Ascending aorta (tissue), 2 donors: ENCODE measurements at places on chromosomes 1 and 21.

GRCh38 chr1:17281775-17282181 is 26.2 kb upstream of the PADI4 start:
- no peak for DNase-seq

DNA sequence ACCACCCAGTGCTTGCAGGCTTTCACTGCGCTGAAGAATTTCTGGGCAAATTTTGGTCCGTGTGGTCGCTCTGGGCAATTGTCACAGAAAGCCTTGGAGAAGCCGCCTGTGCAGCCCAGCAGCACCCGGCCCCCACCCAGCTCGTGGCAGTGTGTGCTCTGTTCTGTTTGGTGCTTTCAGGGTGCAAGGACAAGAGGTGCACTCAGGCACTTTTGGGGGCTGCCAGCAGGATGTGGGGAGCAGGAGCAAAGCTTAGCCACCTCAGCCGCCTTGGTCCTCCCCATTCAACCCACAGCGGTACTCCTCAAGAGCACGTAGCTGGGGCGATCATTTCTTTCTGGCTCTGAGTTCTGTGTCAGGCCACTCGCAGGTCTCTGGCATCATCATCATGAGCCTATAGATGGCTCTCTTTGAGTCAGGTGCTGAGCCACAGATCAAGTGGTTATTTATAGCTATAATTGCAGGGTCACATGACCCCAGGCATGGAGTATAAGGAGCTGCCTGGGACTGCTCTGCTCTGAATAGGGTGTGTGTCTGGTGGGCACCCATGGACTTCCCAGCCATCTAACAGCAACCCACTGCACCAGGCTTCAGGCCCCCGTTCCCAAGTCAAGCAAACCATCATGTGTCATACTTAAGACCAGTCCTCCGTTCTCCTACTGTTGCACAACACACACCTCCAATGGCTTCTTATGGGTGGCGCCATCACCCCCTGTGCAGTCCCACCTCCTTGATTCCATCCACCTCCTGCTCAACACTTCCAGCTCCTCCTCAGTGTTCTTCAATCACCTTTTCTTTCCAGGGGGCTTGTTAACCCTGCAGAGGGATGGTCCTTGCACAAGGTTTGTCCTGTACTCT is 18.1 kb upstream of the TENT5C start:
- no peak for DNase-seq

DNA sequence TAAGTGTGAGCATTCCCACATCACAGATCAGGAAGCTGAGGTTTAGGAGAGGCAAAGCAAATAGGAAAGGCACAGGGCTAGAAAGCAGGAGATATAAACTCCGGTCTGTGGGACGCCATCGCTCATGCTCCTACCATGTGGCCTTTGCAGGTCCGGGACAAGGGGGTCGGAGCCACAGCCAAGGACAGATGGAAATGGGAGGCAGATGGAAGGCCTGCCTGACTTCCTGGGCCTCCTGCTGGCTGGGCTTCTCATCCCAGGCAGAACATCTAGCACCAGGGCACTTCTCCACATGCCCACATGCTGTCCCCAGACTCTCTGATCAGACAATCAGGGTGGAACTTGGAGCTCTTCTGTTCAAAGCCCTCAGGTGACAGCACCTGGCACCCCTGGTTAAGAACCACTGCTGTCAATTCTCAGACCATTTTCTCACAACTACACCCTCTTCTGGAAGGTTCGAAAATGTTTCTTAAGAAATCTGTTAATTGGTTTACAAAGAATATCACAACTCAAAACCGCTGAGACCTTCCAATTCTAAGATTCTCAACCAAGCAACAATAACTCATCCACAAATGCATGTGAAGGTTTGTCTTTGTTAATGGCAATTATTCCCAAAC is 173.3 kb upstream of the EDN2 start:
- no peak for DNase-seq

DNA sequence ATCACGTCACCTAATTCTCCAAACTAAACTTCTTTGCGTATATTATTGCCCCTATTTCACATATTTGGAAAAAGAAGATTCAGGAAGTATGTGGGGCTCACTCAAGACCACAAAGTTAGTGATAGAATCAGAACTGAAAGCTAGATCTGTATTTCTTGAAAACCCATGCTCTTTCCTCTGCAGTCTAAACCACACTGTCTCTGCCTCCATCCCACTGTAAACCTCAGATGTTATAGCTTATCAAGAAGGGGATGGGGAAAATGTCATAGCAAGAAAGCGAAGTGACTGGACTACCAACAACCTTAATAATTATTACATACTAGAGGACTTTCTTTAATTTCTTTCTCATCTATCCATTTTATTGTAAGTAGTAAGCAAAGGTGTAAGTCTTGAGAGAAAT is 257.7 kb upstream of the SGIP1 start:
- DNase-seq = no peak

GRCh38 chr1:247352175-247352574 is 20.5 kb upstream of the ZNF496 start:
- no peak for DNase-seq

DNA sequence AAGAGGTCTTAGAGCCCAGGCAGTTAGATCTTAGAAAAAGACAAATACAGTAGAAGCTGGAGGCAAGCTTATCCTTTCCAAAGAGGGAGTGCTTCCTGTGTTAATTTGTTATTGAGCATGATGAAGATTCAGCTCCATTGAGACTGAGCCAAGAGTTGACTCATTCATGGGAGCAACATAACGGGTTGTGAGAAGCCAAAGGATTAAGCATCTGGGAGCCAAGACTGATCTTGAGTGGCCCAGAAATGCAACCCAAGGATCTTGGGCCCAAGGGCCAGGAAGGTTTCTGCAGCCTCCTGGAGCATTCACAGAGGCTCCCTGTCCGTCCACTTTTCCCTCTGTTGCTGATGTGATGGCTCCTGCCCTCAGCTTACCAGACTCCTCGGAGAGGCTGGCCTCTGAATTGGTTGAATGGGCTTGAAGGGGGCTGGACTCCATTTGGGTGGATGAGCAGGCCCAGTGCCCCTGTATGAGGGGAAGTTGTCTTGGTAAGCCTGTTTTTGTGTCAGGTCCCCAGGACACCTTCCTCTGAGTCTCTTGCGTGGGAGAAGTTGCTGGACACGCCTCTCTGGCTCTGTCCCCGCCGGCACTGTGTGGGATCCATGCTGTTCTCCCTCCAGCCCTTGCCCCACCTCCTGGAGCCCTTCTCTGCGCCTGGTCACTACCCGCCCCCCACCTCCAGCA is 42.4 kb downstream of the PDE9A start:
- no peak for DNase-seq

- DNase-seq = no peak
These were observed 28.6 kb upstream of the CITED4 start for GRCh38 chr1:40890771-40891170.

DNA sequence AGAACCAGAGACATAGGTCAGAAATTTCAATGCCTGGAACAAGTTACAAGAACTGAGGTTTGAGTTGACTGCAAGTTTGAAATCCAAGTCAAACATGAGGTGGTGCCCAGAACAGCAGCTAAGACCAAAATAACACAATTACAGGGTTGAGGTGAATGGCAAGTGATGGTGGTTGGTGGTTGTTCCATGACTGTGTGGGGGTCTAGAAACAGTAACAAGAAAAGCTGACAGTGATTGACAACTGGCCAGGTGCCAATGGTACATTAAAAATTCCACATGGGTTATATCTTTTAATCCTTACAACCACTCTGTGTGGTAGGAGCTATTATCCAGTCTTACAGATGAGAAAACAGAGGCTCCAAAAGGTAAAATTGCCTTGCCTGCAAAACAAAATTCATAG is 32.0 kb downstream of the RIMS3 start:
- no peak for DNase-seq

- DNase-seq = no peak
These were observed 3.9 kb downstream of the CKS1B start for GRCh38 chr1:154978360-154978759.

DNA sequence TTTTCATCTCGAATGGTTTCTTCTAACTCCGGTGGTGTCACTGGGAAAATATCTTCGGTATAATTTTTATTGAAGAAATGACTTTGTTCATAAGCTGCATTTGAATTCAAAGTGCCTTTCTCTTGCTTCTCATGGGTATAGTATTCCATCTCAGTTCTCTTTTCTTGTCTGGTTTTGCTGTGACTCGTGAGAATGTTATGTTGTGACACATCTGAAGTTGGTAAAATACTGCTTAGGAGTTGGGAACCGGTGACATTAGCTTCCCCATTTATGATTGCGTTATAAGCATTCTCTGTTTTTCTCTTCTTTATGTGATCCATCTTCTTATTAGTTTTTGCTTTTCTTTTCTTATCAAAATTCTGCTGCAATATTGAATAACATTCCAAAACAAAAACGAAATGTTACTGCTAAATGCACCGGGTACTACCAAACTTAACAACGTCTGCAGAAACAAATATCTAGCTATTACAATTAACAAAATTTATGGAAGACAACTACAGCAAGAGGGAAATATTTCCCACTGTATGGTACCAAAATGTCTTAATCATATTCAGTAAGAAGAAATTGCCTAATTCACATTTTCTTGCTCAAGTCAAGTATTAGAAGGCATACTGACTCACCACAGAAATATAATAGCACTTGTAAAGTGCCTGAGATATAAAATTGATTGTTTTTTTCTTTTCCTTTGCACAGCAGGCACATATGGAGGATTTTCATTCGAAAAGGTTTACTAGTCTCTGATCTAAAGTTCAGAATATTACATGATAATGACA is 15.5 kb downstream of the LRIF1 start:
- no peak for DNase-seq

- DNase-seq = no peak
These were observed 2.2 kb downstream of the MAP7D1 start for GRCh38 chr1:36157973-36158826.

DNA sequence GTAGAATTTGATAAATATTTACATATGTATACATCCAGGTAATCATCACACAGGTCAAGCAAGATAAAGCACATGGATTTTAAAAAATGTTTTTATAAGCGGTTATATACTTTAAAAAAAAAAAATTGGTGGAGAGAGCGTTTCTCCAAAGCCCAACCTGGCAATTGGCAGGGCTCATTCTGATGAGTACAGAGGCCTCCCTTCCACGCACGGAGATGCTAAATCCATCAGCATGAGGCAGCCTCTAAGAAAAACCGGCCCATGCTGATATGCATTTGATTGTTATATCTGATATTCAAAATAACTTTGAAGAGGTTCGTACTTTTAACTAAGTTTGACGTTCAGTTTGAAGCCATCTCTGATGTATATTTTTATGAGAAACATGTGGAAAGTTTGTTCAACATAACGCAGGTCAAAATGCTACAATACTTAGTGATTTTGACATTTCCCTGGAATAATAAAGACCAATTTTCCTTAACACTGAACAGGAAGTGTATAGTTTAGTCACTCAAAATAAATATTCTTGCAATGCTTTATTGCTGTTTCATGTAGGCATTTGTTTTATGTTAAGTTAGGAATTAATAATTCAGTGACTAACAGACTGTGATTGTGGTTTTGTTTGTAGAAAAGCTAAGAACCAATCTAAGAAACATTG is 151.7 kb downstream of the NR5A2 start:
- DNase-seq = no peak

- DNase-seq = no peak
These were observed 3.5 kb downstream of the NBL1 start for GRCh38 chr1:19647643-19648042.

DNA sequence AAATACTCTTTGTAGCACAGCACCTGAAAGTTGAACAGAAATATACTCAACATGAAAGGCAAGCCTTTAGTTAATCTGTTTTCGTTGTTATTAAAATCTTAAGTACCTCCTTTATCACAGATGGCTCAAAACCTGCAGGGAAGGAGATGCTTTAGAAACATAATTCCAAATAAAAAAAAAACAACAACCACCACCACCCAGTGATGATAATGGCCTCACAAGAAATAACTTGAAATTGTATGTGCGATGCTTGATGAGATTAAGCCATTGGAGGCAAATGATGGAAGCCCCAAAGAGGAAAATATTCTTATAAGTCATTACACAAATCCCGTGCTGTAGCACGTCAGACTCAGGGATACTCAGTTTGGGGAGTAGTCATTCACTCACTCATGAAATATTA is 24.9 kb upstream of the ZBTB40 start:
- no peak for DNase-seq

DNA sequence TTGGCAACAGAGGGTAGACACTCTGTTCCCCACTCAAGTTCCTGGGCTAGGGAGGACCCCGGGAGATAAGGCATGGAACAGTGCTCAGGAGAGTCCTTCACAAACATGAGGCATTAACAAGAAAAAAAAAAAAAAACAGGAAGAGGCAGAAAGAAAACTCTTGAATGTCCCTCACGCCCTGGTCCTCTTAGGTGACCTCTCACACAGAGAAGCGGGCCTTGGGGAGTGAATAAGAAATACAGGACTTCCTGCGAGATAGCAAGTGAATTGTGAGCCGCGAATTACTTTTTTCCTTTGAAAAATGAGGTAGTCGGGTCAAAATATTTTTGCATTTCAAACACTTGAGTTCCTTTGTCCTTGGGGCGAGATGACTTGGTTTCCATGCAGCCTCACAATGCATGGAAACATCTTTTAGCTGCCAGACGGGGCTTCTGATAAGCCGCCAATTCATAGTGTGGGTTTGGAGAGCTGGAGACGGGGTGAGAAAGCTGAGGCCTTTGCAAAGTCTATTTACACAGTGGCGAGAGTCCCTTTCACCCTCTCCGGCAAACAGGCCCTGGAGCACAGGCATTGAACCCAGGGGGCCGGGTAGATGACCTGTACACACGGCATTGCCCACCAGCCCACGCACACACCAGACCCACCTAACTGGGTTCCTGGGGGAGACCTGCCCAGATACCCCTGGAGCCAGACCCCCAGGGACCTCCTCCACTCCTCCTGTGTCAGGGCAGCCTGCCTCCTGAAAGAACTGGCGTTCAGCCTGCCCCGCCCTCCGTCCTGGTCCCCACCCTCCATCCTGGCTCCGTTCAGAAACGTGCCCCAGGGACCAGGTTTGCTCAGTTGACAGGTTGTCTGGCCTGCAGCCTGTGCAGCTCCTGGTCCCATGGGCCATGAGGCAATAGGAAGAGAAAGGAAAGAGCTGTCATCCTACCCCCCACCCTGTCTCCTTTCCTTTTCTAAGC is 192.3 kb downstream of the PRDM16 start:
- no peak for DNase-seq

- no peak for DNase-seq
These were observed 148.0 kb upstream of the C1orf174 start for GRCh38 chr1:4048076-4048475.

- DNase-seq = no peak
These were observed 361.5 kb upstream of the ZP4 start for GRCh38 chr1:238252033-238252802.

DNA sequence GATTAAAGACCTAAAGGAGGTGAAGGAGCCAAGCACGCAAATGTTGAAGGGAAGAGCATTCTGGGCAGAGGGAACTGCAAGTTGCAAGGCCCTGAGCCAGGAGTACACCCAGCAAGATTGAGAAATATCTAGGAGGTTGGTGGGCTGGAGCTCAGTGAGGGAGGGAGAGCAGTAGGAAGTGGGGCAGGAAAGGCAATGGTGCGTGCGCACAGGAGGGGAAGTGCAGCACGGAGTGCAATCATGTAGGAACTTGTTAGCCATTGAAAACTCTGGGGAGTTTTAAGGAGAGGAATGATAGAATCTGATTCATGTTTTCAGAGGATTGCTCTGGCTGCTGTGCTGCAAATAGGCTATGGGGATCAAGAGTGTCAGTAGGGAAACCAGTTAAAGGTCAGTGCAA is 13.2 kb upstream of the IGSF3 start:
- no peak for DNase-seq
